ENCODE measurements at places on chromosomes 13 and 19.
A peak's percentile ranks its signal among the peaks of the same experiment; 100 is the strongest.

- DNase-seq: no peak
Observed at GRCh38 chr13:110855363-110855762, 59.5 kb downstream of the ANKRD10 start.

- DNase-seq: peak; percentile 90
Observed at GRCh38 chr19:39031368-39032062, 834 bp downstream of the FBXO27 start.

DNA sequence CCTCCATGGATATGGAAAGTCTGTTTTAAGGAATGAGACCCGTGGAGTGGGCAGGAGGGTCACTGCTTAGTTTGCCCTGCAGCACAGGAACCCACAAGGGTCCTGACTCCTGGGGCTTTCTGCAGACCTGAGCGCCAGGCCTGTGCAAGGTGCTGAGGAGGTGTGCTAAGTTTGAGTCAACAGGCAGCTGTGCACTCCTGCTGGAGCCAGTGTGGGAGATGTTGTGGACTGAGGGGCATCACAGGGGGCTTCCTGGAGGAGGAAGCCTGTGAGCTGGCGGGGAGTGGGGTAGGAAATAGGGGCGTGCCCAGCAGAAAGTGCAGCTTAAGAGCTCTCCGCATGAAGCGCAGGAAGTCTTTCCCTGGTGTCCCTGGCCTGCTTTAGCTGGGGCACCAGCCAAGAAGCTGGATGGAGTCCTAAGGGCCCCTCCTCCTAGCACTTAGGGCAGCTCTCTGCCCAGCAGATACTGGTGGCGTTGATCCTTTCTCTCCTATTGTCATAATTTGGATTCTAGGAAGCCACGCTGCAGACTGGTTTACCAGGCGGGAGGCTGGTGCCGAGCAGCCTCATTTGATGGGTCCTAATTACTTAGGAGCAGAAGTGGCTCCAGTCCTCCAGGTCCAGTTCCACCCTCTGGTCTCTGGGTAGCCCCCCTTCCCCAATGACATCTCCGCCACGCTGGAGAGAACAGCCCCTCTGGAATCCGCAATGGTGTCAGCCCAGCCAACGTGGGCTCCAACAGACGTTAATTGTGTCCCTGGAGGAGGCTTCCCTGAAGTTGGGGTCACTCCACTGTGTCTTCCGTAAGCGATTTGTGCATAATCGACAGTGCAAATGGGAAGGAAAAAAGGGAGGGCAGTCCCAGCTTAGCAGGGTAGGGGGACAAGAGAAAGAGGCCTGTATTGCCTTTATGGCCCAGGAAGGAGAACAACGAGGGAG, 309.2 kb downstream of the ZNF536 start:
- DNase-seq: no peak

DNA sequence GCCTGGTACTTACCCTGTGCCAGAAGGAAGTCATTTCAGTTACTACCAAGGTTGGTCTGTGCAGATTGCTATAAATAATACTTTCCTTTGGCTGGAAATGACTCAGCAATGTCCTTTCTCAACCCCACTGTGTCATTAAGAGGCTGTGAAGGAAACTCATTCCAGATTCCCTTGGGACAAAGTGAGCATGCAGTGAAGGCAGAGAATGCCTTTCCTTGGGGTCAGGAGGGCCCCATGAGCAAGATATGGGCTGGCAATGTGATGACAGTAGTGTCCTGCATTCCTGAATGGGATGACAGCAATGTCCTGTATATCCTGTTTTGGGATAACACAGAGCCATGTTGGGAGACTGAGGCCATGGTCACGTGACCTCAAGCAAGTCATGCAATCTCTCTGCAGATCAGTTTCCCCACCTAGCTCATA, 213.1 kb upstream of the TMTC4 start:
- DNase-seq: no peak

DNA sequence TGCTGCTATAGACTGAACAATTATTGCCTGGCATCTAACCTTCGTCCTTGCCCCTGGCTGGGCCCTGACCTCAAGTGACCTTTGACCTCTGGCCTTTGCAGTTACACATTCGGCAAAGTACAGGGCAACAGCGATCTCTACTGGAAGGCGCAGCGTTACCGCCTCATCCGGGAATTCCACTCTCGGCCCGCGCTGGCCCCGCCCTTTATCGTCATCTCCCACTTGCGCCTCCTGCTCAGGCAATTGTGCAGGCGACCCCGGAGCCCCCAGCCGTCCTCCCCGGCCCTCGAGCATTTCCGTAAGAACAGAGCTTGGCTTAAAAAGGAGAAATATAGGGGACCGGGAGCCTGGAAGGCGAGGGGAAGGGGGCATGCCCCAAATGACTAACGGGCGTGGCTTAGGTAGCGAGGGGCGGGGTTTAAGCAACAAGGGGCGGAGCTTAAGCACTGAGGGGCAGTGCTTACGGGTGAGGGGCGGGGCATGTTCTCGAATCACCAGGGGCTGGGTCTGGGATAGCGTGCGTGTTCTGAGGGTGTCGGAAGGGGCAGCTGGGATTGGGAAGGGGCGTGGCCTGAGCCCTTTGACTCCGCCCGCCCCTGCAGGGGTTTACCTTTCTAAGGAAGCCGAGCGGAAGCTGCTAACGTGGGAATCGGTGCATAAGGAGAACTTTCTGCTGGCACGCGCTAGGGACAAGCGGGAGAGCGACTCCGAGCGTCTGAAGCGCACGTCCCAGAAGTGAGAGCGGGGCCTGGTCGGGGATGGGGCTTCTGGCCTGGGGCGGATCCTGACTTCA, 52.7 kb downstream of the TRPM4 start:
- peak; percentile 42 for DNase-seq

GRCh38 chr19:11447347-11448262, 12.2 kb downstream of the PRKCSH start:
- DNase-seq: no peak

DNA sequence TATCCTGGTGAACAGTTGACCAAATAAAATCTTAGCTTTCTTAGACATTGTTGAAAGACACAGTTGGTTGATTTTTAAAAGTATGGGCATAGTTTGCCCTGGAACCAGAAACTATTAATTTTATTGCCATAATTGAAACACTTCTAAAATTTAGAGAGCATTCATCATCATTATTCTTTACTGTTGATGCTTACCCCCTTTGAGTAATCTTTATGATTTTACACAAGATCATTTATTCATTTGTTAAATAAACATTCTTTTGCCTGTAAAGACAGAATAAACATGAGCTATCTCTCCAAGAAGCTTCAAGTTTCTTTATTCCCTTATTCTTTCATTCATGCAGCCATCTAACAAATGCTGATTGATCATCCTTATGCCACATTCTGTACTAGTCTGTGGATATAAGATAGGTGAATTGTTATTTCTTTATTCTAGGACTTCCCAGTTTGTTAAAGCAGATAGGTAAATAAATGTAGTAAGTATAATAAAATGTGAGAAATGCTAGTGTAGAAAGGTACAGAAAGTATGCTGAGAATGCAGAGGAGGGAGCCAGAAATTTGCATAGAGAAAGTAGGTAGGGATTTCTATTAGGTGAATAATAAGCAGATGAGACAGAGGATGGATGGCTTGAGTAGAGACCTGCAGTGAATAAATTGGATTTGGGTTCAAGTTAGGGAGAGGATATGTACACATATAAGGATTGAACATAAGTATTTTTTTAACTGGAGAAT, 8.2 kb downstream of the SERTM1 start:
- no peak for DNase-seq

DNA sequence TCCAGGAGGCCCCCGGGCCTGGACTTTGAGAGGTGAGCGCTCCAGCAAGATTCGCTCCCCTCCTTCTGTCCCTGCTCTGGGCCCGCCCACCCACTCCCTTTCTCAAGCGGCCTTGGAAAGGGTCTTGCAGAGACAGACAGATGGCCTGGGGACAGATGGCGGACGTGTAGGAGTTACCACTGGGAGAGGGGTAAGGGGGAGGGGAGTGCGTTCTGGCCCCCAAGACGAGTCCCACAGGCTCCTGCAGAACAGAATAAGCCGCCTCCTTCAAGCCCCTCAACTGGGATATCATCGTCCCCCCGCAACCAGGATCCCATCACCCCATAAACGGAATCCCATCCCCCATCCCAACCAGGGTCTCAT, 3.6 kb upstream of the TNFAIP8L1 start:
- no peak for DNase-seq

- no peak for DNase-seq
Observed at GRCh38 chr13:26017196-26017921, 34.5 kb downstream of the SHISA2 start.

- no peak for DNase-seq
Observed at GRCh38 chr13:35874704-35875103, 256.5 kb downstream of the DCLK1 start.

DNA sequence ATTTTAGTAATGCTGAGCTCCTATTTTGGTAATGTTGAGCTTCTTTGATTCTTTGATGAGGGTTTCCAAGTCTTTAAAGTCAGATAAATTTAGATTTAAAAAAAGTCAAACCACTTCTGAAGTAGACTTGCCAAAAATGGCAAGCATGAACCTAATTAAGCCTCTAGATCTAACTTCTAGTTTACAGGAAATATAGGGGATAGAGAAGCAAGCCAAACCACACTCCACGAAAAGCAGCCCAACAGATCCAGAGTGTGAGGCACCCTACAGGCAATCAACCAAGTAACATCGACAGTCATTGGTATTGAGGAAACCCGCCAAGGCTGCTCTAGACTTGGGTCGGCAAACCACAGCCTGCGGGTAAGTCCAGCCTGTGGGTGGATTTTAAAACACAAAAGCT, 3.7 kb downstream of the GGACT start:
- DNase-seq: peak; percentile 20

GRCh38 chr13:49455007-49455398, 10.9 kb downstream of the SETDB2 start:
- no peak for DNase-seq

DNA sequence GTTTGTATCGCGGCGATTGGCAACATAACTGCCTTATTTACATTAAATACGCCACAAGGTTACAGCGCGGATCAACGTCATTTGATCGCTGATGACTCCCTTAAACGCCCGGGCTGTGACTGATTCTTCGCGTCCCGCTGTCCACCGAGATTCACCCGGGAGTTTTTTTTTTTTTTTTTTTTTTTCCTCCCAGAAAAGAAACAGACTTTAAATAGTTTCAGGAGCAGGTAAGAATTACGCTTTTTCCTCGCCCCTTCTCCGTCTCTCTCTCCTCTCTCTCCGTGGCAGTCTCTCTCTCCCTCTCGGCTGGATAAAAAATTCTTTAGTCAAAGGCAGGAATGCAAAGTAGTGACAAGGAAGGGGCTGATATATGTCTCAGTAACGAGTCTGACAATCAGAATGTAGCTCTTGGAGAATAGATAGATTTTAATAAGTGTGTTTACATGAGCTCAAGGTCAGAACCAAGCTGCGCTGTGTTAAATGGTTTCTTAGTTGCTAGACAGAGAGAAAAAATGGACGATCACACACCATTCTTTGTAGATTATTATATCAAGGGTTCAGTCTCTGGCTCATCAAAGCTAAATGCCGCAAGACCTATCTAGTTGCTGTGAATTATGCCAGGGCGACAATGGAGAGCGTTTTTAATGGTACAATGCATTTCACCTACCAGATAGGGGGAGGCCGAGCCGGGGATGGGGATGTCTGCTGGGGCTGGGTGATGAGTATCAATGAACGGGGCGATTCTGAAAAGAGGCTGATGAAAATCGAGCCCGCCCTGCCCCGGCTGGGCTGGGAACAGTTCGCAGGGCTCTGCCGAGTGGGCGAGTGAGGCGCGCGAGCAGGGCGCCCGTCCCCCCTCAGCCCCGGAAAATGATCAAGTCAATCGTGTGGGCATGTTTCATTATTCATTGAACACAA, 147.2 kb upstream of the ZNF536 start:
- peak; percentile 11 for DNase-seq

GRCh38 chr13:32019612-32020233, 11.9 kb upstream of the FRY start:
- no peak for DNase-seq

DNA sequence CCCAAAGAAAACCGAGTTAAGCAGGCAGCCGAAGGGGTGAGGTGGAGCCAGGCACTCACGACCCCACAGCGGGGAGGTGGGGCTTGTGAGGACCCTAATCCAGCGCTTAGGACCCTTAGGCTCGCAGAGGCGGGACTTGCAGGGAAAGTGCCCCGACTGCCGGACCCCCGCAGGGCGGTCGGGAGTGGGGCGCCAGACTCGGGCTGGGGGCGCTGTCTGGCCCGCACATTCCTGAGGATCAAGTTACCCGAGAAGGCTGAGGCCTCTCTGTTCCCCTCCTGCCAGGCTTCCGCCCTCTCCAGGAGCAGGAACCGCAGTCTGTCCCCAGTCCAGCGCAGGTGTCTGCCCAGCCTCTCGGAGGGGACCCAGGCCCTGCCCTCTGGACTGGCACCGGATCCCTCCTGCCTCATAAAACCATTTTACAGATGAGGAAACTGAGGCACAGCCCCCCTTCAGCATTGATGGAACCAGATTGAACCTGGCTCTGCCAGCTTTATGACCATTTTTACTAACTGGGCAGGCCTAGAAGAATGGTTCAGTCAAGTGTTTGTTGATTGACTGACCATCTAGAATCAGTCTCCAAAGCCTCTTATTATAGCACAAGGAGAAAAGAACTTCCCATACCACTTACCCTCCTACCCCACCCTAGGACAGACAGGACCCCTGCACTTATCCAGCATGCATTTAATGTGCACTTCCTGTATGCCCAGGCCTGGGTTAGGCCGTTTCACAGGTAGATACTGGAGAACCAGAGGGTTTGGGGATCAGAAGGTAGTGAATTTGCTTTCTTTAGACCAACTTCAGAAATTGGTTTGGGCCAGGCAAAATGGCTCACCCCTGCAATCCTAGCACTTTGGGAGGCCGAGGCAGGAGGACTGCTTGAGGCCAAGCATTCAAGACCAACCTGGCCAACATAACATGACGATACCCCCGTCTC, 6.7 kb upstream of the JUND start:
- no peak for DNase-seq

GRCh38 chr13:32969516-32969941, 46.7 kb upstream of the KL start:
- DNase-seq: no peak

GRCh38 chr13:23902975-23903905, 5.9 kb upstream of the C1QTNF9B start:
- DNase-seq: no peak

DNA sequence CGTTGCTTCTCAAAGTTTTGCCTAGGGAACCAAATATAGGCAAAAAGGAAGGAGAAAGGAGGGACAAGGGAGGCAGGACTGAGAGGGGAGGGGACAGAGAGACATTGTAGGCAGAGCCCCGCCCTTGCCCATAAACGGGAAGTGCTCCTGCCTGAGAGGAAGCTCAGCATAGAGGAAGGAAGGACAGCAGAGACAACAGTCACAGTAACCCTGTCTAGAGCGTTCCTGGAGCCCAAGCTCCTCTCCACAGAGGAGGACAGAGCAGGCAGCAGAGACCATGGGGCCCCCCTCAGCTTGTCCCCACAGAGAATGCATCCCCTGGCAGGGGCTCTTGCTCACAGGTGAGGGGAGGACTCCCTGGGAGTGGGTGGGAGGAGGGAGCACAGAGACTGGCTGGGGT, at the start of gene CEACAM21:
TSS of gene CEACAM21 (plus strand) at position 169 of the 400 bp plus-strand sequence. CDS start at position 278, 109 bp downstream.
- DNase-seq: peak; percentile 54

GRCh38 chr13:113157206-113157928, 1.1 kb upstream of the PROZ start:
- DNase-seq: no peak

DNA sequence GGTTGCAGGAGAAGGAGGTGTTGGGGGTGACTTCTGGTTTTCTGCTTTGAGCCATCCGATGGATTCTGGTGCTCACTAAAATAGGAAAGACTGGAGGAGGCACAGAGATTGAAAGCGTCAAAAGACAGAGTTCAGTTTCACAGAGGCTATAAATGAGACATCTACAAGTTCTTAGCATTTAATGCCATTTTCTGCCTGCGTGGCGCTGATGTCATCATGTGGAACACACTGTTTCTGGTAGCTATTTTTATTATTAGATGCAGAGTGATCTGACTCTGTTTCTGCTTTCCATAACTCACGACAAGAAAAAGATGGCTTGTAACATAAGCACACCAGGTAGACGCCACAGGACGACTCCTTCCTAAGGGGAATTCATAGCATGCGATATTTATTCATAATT, 3.3 kb upstream of the SLC39A3 start:
- no peak for DNase-seq

Data from stimulated activated naive CD8-positive, alpha-beta T cell treated with anti-CD3 and anti-CD28 coated beads, Interleukin-15, Interleukin-2, amounts not matched to agents 100 U/mL and 50 U/mL, for 24 hours (primary cell).